ENCODE measurements at places on chromosomes 13 and 19.

DNA sequence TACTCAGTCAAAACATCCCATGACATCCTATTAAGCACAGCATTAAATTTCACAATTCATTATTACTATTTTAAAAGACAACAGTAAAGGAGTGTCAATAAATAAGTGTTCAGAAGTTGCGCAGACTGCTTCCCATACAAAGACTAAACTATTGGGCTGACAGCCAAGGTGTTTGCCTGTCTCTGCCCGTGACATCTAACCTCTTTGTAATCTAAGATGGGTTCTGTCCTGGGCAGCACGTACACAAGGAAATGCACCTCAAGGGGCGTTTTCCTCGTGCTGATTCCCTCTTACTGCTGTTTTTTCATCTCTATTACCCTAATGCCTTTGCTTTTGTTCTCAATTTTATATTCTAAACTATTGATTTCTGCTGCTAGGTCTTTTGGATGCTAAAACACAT lies 216.3 kb downstream of the NHLRC3 start:
- DNase-seq, result no peak

GRCh38 chr13:97875911-97876310 lies 77.6 kb upstream of the IPO5 start:
- no peak for DNase-seq

DNA sequence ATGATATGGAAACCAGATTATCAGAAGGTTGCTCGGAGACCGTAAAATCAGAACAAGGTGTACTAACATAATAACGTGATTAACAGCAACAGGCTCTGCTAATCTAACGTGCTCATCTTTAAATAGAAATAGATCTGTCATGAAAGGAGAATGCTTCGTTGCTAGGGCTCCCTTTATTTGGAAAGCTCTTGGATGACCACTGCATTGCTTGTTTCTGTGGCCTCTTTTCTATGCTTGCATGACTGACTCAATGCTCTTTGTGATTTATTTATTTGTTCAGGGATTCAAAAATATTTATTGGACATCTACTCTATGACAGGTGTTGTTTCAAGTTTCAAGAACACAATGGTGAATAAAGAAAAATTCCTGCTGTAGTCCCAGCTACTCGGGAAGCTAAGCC lies 22.3 kb upstream of the ZDHHC20 start:
- DNase-seq, result no peak

GRCh38 chr13:114020750-114021463 lies 47.0 kb upstream of the C13orf46 start:
- no peak for DNase-seq

- DNase-seq, result no peak
Observed at GRCh38 chr19:29293736-29294342, 80.9 kb upstream of the UQCRFS1 start.

- DNase-seq, result no peak
Observed at GRCh38 chr13:78608252-78608687, 4.9 kb upstream of the POU4F1 start.

DNA sequence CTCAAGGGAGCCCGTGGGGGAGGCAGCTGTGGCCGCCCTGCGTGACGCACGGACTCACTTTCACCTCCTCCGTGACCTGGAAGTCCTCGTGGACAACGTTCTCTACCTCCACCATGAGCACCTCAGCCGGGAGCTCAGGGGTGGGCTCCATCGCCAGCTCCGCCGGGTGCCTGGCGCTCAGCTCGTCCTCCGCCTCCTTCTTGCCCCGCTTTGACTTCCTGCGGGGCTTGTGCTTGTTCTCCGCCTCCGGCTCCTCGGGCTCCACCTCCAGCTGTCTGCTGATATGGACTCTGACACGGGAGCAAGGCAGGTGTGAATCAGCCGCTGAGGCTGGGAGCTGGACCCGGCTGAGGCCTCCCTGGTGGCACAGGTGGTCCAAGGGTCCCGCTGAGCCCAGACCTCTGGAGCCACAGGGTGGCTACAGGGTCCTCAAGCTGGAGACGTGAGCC lies 8.2 kb downstream of the LONP1 start:
- no peak for DNase-seq

DNA sequence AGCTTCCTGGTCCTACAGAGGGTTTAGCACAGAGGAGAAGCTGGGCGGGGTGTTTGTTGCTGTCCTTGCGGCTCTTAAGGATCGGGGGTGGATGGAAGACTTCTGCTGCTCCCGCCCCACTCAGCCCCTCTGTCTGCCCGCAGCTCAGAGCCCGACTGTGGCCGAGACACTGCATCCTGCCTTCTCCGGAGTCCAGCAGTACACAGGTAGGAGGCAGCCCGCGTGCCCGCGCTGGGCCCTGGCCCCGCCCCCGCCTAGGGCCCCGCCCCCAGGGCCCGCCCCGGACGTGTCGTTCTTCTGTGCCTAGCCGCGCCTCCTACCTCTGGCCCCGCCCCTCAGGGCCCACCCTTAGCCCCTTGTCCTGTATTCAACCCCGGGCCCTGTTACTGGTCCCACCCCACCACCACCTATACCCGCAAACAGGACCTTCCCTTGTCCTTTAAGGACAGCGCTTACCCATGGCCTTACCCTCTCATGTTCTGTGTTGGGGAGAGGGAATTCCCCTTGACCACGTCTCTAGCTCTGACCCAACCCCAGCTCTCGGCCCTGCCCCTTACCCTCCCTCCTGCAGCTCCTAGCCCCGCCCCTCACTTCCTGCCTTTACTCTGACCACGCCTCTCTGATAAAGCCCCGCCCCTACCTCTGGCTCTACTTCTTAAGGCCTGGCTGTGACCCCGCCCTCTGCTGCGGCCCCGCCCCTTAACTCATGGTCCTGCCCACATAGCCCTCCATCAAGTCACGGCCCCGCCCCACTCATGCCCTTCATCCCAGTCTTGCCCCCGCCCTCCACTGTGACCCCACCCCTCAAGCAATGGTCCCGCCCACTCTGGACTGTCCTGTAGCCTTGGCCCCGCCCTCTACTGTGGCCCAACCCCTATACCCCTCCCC lies 60.5 kb downstream of the CELF5 start:
- peak; percentile 59 for DNase-seq

GRCh38 chr13:95568131-95568530 lies 15.6 kb downstream of the CLDN10 start:
- no peak for DNase-seq

DNA sequence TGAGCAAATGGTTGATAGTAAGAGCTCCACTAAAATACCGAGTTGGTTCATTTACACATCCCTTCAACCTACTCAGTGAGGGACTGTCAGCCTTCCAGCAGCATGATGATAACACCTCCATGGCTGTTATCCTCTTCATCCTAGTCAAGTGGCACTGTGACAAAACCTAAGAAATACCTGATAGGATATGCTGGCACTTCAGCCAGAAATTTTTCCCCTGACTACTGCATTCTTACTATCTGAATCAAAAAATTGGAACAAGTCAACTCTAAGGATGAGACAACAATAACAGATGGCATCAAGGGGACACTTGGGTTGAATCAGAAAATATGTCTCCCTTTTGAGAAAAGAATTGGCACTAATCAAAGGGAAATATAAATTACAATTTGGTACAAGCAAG lies 193.9 kb downstream of the KCTD12 start:
- DNase-seq, result no peak

DNA sequence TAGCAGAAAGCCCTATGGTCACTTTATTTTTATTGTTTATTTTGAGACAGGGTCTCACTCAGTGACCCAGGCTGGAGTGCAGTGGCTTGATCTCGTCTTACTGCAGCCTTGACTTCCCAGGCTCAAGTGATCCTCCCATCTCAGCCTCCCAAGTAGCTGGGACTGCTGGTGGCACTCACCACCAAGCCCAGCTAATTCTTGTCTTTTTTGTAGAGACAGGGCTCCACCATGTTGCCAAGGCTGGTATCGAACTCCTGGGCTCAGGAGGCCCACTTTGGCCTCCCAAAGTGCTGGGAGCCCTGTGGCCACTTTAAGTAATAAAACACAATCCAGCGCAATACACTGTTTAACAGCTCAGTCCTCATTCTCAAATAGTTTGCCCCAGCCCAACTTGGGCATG lies 69.3 kb downstream of the NUFIP1 start:
- no peak for DNase-seq

DNA sequence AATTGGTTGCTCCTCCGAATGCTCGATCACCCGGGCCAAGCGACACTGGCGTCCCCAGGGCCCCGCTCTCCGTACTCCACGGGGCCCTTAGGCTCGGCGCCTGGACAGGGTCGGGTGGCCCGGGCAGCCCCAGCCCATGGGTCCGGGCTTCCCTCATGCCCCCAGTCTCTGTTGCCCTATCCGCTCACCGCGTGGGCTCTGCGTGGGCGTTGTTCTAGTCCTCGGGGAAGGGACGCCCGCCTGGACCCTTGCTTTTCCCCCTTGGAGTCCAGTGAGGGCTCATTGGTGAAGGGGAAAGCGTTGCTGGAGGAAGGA lies 1.3 kb downstream of the TDRD12 start:
- no peak for DNase-seq

DNA sequence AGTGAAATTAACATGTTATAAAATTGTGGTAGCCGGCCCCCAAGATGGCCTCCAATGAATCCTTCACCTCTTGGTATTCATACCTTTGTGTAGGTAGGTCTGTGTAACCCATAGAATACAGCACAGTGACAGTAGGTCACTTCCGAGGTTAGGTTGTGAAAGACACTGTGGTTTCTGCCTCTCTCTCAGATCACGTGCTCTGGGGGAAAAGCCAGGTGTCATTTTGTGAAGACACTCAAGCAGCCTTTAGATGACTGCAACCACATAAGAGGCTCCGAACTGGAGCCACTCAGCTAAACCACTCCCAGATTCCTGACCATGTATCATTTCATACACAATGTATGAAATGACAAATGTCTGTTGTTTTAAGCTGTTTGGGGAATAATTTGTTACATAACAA lies 9.8 kb upstream of the USPL1 start:
- DNase-seq, result peak; percentile 17

- DNase-seq, result no peak
Observed at GRCh38 chr13:61144301-61144700, 271.3 kb downstream of the PCDH20 start.

DNA sequence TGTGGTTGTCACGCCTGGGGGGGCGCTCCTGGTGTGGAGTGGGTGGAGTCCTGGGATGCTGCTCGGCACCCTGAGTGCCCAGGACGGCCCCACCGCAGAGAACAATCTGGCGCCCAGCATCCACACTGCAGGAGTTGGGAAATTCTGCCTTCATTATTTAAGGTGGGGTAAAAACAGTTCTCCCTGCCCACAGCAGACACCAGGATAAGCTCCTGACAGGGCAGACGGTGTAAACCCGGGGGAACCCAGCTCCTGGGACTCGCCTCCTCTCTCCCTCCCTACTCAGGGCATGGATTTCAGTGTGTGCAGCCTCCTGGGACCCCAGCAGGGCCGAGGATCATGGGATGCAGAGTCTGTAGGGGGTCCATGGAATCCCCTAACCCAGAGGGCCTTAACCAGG lies 7.7 kb upstream of the WDR18 start:
- DNase-seq, result no peak

Data from T-helper 17 cell (primary cell).